CD4-positive, CD25-positive, alpha-beta regulatory T cell (primary cell): ENCODE measurements at places on chromosomes 6 and 20. TPM values are rescaled to one million over a fixed set of nuclear protein-coding genes. Genes with fewer than 3 reads are reported as not detected.

DNA sequence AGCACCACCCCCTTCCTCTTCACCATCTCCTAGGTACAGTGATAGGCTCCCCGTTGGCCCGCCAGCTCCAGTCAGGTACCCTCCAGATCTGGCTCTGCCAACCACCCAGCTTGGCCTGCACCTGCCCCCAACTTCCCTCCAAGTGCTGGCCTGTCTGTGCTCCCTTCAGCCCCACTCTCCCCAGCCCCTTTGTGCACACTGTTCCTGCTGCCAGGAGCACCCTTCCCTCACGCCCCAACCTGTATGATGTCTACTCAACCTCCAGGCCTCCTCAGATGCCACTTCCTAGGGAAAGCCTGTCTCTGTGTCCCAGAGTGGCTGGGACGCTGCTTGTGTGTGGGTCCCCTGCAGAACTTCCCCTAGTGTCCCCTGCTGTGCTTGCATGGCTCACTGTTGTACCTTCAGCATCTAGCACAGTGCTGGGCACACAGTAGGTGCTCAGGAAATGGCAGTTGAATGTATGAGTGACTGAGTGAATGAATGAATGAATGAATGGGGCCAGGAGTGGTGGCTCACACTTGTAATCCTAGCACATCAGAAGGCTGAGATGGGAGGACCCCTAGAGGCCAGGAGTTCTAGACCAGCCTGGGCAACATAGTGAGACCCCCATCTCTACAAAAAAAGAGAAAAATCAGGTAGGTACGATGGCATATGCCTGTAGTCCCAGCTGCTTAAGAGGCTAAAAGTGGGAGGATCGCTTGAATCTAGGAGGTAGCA lies 3.0 kb downstream of the ZBP1 start:
- peak overlapping the region; percentile 89 for H3K4me3 ChIP-seq
- H3K27ac ChIP-seq, result no peak overlapping the region
- H3K36me3 ChIP-seq, result peaks cover 39% of the 10 kb centered on the region
- H3K4me1 ChIP-seq, result peaks cover 62% of the 10 kb centered on the region

Gene KCNK17
- total RNA-seq, result not detected

Gene CYP39A1
- total RNA-seq, result not detected

Gene TPX2
- 5.4 TPM for total RNA-seq

- no peak overlapping the region for H3K27ac ChIP-seq
- DNase-seq, result no peak
- no peaks in the 10 kb centered on the region for H3K27me3 ChIP-seq
- no peaks in the 10 kb centered on the region for H3K36me3 ChIP-seq
Measured at GRCh38 chr6:137900815-137901214, 33.8 kb downstream of the TNFAIP3 start.

DNA sequence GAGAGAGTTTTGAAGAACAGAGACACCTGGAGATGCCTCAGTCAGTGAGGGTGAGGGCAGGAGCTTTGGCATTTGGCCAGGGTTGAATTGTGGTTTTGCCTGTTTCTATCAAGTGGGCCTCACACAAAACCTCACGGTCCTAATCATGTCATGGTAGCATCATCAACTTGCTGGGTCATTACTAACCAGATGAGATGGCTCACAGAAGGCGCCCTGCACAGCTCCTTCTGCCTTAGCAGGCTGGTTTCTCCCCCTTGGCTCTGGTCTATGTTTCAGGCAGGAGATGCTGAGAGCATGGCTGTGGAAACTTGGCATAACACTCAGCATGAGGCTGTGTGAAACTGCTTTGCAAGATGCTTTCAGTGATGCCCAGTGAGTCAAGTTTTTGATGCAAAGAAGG lies 99.3 kb downstream of the LRRC1 start:
- H3K4me1 ChIP-seq, result no peaks in the 10 kb centered on the region
- H3K27me3 ChIP-seq, result no peaks in the 10 kb centered on the region
- no peak overlapping the region for H3K4me3 ChIP-seq
- H3K27ac ChIP-seq, result no peak overlapping the region
- DNase-seq, result peak; percentile 7

Gene C4A
- total RNA-seq, result 4.0 TPM

GRCh38 chr6:52512199-52512598 lies 64.7 kb downstream of the TRAM2 start:
- no peak overlapping the region for H3K4me3 ChIP-seq
- H3K27me3 ChIP-seq, result no peaks in the 10 kb centered on the region
- H3K4me1 ChIP-seq, result no peaks in the 10 kb centered on the region
- no peak for DNase-seq
- H3K27ac ChIP-seq, result no peak overlapping the region
